ENCODE measurements at places on chromosomes 4 and X. TPM values are rescaled to one million over a fixed set of nuclear protein-coding genes. Genes with fewer than 3 reads are reported as not detected.

KDR gene
- not detected for polyA plus RNA-seq

NUDT10 gene
- 0.24 TPM for polyA plus RNA-seq

GIMD1 gene
- polyA plus RNA-seq: not detected

TMPRSS11D gene
- polyA plus RNA-seq: 0.26 TPM

MAB21L2 gene
- polyA plus RNA-seq: not detected

USP17L29 gene
- polyA plus RNA-seq: not detected

DNA sequence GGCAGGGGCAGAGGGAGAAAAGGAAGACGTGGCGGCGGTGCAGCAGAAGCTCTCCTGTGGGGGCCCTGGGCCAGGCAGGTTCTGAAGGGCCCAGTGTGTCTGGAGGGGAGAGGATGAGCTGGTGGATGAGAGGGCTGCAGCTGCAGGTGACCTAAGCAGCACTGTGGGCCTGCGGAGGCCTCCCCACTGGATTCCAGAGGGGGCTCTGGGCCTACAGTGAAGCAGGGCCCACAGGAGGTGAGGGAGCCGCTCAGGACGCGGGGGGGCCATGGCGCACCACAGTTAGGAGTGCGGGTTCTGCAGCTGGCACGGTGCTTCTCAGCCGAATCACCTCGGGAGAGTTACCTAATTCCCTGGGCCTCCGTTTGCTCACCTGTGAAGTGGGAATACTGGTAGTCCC is 10.5 kb downstream of the ABLIM2 start:
- no peak for DNase-seq

DNA sequence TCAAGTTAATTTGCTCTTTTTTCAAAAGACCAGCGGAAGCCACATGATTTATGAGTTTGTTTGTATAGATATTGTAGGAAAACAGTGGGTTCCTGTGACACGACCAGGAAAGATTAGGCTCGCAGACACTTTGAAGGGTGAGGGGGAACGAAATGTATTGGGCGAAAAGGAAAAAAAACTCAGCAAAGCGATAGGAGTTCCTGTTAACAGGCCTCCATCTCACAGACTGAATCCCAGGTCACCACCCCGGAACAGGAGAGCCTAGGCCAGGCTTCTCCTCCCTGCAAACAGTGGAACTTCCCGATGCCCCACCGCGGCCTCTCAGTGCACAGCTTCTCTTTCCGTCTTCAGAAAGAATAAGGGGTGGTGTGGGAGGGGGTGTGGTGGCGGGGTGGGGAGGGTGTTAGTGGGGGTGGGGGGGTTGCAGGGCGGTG is 181.8 kb upstream of the GPRIN3 start:
- DNase-seq: no peak

- no peak for DNase-seq
Observed at GRCh38 chr4:112884406-112884805, 165.0 kb upstream of the ANK2 start.
